ENCODE measurements at places on chromosomes 16 and 17.

- DNase-seq = no peak
These were observed 534.1 kb downstream of the GRIN2A start for GRCh38 chr16:9647981-9648701.

DNA sequence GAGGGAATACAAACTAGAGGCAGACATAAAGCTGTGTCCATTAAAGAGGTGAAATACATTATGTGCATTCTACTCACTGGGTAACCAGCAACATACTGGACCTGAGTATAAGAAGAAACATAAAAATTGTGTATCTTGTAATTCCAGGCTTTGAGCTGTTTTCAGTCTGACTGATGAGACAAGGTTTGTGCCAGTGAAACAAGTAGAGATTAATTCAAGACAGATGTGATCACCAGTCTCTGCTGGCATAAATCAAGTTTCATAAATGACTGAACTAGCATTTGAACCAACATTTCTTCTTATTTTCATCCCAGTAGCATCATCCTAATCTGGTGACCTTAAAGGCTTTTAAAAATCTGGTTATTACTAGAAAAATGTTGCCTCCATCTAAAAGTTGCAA lies 108.8 kb upstream of the RPL38 start:
- DNase-seq = no peak

DNA sequence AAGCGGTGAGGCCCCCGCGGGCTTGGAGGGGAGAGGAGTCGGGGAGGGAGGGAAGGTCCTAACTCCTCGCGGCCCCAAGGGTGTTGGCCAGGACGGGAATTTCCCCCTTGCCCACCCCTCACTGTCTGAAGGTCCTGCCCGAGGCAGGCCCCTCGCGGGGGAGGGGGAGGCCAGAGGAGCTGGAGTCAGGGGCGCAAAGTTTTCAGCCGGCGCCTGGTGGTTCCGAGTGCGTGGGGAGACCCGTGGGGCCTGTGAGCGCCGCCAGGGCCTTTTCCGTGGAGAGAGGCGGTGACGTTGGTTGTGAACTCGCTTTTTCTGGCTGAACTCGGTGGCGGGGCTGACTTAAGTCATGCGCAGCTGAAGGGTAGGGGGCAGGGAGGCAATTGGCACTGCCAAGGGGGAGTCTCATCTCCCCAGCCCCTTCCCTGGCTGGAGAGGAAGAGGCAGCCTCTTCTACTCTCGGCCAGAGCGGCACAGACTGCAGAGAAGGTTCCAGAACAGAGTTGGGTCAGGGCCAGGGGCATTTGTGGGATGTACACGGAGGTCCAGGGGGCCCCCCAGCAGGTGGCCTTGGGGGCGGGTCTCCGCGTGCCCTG lies 1.5 kb downstream of the CACNA1H start:
- DNase-seq = no peak

- no peak for DNase-seq
These were observed 25.0 kb upstream of the METTL9 start for GRCh38 chr16:21574372-21574771.

DNA sequence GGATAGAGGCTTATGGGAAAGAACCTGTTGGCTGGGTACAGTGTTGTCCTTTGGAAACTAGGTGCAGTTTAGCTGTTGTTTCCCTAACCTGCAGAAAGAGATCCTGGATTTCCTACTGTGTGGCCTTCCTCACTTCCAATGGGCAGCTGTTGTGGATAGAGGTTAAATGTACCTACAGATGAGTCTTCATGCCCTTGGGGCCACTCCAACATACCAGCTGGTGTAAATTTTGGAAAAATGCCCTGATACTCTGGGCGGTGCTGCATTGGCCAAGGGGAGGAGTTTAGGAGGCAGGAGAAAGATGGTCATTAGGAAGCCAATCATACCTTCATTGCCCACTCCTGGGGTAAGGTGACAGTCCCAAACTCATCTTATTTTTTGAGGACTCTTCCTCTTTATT lies 70.2 kb downstream of the SNX11 start:
- DNase-seq = no peak

DNA sequence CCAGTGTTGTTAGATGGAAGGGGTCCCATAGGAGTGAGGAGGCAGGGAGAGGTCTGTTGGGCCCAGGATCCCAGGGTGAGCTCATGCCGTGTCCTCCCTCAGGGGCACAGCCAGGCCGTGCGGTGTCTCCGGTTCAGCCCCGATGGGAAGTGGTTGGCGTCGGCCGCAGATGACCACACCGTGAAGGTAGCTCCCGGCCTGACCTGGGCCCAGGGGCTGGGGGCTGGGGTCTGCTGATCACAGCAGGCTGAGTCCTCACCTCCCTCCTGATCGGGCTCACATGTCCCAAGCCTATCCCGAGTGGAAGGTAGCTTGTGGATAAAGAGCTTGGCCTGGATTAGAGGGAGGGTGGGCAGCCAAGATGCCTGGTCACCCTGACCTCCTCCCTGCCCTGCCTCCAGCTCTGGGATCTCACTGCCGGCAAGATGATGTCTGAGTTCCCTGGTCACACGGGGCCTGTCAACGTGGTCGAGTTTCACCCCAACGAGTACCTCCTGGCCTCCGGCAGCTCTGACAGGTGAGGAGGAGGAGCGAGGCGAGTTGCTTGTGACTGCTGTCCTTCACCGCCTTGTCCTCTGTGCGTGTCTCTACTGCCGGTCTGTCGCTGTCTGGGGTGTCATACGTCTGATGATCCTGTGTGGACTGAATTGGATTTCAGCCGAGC lies 16.1 kb downstream of the KATNB1 start:
- no peak for DNase-seq

DNA sequence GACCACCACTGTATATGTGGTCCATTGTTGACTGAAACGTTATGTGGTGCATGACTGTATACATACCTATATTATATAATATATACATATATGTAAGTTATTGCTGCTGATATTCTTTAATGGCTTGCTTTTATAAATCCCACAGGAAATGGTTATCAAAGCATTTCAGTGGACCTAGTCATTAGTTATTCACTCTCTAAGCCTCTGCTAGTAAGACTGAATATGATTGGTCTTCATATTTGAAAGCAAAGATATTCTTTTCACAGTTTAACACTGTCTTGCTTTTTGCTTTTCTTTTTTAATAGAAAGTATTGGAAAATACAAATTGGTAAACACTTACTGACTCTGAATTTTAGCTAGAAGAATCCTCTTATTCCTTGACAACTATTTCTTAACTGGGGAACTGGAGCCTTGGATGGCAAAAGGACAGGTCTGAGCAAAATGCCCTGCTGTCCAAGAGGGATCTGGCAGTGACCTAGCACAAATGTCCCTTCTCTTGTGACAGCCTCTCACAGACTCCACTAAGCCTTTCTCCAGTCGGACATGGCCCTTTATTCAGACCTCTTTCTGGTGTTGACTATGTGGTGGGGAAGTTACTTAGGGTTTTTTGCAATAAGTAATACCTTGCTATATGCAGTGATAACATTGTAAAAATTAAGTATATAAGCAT lies 14.7 kb upstream of the MYH2 start:
- DNase-seq = no peak

- no peak for DNase-seq
These were observed 9.1 kb downstream of the MNT start for GRCh38 chr17:2391597-2392251.

DNA sequence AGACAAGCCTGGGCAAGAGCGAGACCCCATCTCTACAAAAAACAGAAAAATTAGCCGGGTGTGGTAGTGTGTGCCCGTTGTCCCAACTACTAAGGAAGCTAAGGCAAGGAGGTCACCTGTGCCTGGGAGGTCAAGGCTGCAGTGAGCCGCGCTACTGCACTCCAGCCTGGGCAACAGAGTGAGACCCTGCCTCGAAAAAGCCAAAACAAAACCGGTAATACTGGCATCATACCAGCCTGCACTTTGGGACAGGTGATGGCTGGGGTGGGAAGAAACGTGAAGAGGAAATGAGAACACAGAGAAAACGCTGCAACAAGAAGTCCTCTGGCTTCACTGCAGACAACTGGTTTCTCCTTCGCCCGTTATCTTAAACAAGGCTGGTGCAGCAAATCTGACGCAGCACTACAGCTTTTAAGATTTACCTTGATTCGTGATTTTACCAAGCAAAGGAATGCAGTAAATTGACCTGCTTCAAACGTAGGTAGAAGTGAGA lies 725 bp upstream of the CASC3 start:
- DNase-seq = no peak

DNA sequence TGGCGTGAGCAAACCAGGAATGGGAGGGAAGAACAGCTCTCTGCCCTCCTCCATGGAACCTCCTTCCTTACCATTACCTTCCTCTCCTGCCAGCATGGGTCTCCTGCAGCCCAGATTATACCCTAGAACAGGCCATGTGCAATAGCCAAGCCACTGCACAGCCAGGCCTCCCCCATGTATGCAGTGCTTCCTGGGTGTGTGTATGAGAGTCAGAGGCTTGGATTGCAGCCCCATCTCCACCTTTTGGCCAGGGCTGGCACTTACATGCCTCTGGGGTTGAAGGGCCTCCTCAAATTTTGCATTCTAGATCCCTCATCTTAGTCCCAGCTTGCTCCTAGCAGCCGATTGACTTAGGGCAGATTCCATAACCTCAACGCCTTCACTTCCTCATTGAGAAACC lies 133.7 kb downstream of the GSG1L start:
- no peak for DNase-seq

GRCh38 chr16:85311741-85312140 lies 199.5 kb upstream of the CIBAR2 start:
- no peak for DNase-seq

DNA sequence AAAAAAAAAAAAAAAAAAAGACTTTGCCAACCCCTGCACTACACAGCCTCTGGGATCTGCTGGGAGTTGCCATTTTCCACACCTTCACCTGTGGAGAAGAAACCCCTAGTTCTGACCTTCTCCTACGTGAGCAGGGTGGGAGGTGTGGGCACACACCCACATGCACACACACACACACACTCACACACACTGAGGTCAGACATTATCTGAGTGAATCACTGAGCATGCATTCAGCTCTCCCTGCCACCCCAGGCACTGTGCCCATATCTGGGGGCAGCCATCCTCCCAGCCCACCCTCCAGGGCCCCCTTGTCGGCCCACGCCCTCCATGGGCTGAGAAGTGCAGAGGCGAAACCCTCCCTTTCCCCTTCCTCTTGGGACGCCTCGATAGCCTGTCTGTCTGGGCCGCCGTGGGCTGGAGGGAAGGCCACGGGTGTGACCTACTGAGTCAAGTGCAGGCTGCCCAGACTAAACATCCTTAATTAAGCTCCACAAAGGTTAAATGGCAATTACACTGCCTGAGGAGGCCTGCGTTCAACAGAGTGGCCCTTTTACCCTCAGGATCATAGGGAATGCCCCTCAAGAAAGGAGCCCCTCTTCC lies 143.8 kb downstream of the C16orf95 start:
- DNase-seq = no peak

GRCh38 chr16:66701516-66701915 lies 5.0 kb upstream of the CMTM4 start:
- DNase-seq = no peak

DNA sequence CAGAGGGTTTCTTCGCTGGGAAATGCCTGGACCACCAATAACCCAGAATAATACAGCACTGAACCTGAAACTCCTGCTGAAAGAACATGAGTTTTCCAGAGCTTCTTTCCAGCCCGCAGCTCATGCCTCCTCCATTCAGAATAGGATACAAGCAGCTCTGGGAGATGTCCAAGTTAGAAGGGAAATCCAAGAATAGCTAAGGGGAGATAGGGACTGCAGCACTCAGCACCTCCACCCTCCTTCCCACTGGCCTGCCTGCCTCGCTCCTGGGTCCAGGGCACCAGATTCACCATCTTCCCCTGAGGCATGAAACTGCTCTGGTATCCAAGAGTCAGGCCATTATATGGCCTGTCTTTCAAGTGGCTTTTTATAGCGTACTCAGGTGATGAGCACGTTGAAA lies 4.1 kb downstream of the KRT31 start:
- no peak for DNase-seq

- no peak for DNase-seq
These were observed 17.0 kb upstream of the NAGS start for GRCh38 chr17:43987131-43988021.

DNA sequence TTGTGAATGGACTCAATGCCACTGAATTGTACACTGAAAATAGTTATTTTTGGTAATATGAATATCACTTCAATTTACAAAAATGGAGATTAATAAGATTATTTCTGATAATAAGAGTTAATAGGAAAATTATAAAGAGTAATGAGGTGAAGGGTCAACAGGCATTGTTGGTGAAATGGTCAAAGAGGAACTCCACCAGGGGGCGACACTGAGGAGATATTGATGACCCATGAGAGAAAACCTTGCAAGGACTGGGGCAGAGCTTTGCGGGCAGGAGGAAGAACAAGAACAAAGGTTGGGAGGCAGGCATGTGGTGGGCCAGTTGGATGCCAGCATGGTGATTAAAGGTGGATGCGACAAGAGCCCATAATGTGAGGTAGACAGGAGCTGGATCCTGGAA lies 74.0 kb upstream of the XYLT1 start:
- DNase-seq = no peak
